H4 (cell line): ENCODE measurements at places on chromosomes 5 and 9.

GRCh38 chr5:179758955-179759354, 26.3 kb downstream of the MAML1 start:
- DNase-seq: no peak

- peak; percentile 69 for DNase-seq
These were observed 74.8 kb downstream of the ICE1 start for GRCh38 chr5:5497152-5497788.

- no peak for DNase-seq
These were observed 11.2 kb downstream of the CDHR2 start for GRCh38 chr5:176560364-176560763.

DNA sequence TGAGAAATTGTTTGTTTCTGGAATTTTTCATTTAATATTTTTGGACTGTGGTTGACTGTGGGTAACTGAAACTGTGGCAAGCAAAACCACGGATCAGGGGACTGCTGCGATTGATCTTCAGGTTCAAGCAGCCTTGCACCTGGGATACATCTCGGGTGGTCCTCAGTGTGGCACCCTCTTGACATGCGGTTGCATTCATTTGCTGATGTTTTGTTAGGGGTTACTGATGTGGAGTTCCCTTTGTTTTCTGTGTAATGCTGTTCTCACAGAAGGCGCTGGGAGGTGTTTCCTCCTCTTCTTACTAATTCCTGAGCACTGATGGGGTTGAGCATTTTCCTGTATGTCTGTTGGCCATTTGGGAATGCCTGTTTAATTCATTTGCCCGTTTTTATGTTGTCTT, 60.4 kb downstream of the EHMT1 start:
- no peak for DNase-seq

- DNase-seq: no peak
These were observed 726 bp upstream of the ADGRV1 start for GRCh38 chr5:90557871-90558270.

DNA sequence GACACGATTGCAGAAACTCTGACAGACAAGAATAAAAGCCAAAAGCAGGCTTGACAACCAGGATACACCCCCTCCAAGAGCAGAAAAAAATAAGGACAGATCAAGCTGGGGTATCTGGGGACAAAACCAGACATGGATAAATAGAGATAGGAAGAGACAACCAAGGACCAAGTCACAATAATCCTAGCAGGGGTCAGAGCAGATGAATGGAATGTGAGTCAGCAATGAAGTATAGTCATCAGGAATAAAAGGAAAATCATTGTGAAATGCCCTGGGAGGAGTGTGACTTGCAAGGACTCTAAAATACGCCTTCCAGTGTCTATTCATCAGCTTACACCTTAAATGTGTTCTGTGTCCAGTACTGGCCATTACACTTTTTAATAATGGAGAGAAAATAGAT, 206.8 kb downstream of the CAAP1 start:
- no peak for DNase-seq

DNA sequence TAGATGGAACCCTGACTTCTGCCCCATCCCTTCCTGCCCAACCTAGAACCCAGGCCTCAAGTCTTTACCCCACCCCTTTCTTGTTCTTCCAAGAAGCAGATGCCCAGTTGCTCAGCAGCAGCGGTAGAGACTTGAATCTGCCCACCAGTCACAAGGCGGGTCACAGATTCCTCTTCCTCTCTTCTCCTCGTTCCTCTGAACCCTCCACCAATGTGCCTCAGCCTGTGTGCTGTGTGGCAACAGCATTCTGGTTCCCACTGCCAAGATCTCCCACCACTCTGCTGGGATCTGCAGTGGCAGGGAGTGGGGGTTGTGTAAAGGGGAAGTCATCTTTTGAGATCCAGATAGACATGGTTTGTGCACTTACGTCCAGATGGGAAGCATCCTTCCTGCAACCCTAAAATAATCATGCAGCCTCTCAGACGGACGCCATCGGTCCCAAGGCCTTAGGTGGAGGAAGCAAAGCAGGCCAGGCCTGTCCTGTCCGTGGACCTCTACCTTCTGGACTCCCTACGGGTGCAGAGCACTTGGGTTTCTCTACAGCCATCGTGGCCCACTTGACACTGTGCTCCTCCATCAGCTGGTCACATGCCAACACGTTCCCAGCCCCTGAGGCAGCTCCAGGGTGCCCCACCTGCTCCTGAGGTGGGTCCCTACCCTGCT, 7.7 kb upstream of the RPL26L1 start:
- DNase-seq: no peak

DNA sequence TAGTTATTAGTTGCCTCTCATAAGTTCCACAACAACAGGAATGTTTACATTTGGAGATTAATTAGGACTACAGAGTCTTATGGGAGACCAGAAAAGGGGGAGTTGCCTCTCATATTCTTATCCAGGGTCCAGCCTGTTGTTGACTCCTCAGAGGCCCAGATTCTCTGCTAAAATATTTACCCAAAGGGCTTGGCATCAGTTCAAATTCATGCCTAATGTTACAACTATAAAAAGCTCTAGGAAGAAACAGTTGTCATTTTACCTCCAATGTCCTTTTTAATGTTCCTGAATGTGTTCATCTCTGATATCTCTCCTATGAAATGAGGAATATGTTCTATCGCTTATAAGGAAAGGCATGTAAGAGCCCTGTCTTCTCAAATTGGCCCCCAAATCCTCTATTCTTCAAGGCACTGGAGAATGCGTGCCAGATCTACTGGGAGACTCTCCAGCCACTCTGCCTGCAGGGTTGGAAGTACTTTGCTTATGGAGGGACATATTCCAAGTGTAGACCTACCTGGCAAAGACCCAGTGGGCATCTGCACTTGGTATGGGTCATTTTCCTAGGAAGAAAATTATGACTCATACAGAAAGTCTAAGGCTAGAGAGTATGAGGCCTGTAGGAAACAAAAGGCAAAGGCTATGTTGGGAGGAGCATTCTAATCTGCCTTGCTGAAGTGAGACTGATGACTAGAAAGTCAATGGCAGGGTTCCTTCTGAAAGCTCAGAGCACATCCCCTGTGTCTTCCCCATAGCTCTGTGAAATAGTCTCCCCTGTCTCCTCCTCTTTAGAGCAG, 192.6 kb downstream of the ESM1 start:
- DNase-seq: no peak

DNA sequence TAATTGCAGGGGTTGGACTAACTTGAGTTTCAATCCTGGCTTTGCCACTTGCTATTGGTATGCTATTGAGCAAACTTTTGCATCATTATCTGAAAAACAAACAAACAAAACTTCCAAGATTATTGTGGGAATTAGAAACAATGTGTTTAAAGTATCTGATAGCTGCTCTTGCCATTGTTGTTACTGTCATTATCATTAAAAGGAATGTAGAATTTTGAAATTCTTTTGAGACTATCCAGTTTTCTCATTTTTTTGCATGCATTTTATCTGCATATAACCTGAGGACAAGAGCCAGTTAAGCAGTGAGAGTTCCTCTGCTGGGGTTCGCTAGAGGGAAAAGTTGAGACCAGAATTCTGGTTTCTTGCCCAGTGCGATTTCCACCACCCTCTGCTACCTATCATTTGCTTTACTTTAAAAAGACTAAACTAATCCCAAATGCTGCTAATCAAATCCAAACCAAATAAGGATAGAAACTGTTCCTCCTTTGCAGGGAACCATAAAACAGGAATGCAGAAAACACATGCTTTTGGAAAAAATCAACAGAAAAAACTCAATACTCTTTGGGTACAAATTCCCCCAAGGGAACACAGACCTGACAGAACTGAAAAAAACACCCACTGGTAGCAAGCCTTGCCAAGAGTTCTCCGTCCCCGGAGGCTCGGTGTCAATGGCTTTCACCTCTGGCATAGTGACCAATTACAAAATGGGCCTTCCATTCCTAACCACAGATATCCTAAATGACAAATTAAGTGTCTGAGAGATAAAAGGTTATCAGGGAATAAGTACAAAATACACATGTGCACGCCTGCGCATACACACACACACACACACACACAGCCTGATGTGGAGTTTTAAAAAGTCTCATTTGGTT, 373.7 kb downstream of the ARL15 start:
- no peak for DNase-seq

- no peak for DNase-seq
These were observed 116.1 kb downstream of the LPAR1 start for GRCh38 chr9:110922145-110922544.

GRCh38 chr5:109451146-109451545, 41.4 kb upstream of the PJA2 start:
- no peak for DNase-seq
